ENCODE measurements at places on chromosomes 1 and 21.

DNA sequence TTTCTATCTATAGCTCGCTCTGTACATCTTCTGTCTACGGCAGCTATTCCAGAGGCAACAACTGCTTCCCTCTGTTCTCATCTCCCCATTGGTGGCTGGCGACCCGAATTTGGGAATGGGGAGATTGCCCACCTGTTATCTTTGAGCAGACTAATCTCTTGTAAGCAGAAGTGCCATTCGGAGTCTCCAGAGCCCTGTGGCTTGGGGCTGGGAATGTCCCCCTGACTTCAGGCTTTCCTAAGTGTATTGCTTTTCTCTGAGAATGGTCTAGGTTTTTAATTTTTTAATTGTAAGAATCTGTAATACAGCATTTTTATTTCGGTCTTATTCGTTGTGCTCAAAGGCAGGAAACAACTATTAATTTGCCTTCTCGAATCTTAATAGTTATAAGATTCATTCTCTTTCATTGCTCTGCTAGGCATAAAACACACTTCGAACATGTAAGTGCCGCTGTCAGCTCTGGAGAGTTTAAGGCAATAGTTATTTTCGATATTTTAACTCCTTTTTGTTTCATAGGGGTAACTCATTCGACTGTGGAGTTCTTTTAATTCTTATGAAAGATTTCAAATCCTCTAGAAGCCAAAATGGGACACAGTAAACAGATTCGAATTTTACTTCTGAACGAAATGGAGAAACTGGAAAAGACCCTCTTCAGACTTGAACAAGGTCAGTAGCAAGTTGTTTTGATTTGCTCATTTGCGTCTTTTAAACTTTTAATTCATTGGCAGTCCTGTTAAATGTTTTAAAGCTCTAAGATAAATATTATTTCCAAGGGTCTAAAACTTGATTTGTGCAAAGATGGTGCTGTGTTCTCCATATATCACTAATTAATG is 514 bp downstream of the AGL start:
- DNase-seq, result no peak

DNA sequence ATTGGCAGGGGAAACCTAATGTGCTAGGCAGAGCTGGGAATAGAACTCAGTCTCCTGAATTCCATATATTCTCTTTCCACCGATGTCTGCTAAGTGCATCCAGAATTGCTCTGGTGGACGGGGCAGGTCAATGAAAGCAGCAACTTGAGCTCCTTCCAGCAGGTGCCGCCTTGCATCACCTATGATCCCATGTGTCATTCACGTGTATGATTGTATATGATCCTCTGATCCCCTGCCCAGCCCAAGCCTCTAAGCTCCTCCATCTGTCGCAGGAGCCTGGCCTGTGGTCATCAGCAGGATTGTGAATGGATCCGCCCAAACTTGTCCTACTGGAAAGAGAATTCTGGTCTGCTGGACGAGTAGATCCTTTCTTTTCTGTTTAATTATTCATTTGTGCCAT is 13.1 kb downstream of the ACTA1 start:
- DNase-seq, result no peak

DNA sequence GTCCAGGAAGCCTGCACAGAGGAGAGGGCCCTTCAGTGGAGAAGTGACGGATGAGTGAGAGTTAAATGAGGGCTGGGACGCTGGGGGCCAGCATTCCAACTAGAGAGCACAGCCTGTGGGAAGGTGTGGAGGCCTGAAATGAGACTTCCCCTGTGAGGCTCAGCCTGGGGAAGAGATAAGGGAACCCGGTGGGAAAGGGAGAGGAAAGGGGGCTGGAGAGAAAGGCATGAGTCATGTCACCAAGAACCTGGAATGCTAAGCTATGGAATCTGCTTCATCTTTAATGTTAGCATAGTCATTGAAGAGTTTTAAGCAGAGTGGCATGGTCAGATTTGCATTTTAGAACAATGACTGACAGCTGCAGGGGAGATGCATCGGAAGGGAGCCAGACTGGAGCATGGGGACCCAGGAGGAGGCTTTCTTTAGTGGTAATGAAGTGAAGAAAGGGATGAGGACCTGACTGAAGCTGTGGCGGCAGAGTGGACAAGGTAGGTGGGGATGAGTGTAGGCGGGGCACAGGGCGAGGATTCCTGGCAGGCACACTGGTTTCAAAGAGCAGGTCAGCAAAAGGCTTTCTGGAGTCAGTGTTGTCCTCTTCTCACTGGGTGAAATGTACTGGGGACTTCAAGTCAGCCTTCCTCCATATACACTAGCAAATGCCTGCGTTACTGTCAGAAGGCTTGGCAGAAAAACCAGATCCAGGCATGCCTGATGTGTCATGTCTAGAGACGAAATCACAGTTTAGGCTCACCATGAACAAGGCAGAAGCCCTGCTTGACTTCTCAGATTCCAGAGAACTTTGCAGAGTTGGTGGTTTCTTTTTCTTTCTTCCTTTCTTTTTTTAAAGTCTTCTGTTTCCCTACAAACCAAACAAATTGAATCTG is 8.0 kb downstream of the RGL1 start:
- DNase-seq, result no peak

GRCh38 chr21:15703932-15704331 is 25.9 kb upstream of the USP25 start:
- no peak for DNase-seq

GRCh38 chr1:145849356-145850160 is 4.1 kb downstream of the NUDT17 start:
- DNase-seq, result no peak

- no peak for DNase-seq
These were observed 41.7 kb downstream of the EVI5 start for GRCh38 chr1:92743221-92743620.

DNA sequence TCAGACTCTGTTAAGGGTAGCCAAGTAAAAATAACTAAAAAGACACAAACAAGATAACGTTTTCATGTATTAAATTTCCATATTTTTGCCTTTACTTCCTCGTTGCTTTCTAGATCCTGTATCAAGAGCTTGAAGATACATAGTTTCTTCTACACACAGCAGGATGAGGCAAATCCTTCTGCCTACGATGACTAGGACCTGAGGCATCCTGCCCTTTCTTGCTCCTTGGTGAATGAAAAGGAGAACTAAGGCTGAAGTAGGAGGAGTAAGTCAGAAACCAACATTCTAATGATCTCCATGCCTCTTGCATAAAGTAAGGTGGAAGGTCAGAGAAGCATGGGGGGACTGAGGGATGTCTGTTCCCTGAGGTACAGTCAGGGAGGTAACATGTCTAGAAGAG is 102.6 kb downstream of the GPATCH2 start:
- no peak for DNase-seq

DNA sequence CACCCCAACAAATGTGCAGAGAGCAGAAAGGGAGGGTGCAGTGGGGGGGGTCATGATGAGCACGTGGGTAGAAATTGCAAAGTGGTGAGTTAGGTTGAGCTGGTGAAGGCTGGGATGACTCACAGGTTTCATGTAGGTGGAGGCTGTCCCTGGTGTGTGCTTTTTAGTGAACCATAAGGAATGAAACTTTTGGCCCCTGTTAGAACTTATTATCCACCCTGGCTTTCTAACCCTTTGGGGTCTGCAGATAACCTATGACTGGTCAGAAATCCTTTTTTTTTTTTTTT is 46.9 kb downstream of the DOP1B start:
- DNase-seq, result no peak

- DNase-seq, result no peak
These were observed 84.8 kb downstream of the NPHP4 start for GRCh38 chr1:5907386-5907785.

GRCh38 chr1:100034470-100034869 is 64.7 kb downstream of the SLC35A3 start:
- DNase-seq, result no peak

DNA sequence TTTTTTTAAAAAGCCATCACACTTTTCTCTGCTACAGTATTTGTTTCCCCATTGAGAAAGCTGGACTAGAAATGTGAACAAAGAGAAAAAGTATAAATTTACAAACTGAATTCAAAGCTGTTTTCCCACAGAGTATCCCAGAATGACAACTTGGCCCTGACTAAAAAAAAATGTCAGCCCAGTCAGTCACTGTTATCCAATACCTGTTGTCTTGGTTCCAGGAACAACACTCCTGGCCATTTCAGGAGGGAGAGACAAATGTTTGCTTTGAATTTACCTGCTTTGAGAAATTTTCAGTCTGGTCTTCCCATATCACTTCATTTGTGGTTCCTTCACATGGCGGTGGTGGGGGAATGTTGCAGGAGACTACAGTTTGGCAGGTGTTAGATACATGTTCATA is 46.2 kb downstream of the COLGALT2 start:
- DNase-seq, result no peak

- DNase-seq, result no peak
These were observed 244.8 kb upstream of the VAMP3 start for GRCh38 chr1:7526196-7526866.

- DNase-seq, result no peak
These were observed 326.1 kb downstream of the MRPL39 start for GRCh38 chr21:25281134-25281533.

GRCh38 chr1:231338270-231339128 is at the start of gene SPRTN:
Gene SPRTN (plus strand): TSS chr1:231338293. CDS start chr1:231338384, 91 bp downstream.
- DNase-seq, result no peak

- no peak for DNase-seq
These were observed 363.0 kb upstream of the DUSP10 start for GRCh38 chr1:222104694-222105392.

- DNase-seq, result no peak
These were observed 13.2 kb downstream of the MYBPH start for GRCh38 chr1:203162403-203162802.

- DNase-seq, result peak; percentile 82
These were observed 17.0 kb upstream of the CD2 start for GRCh38 chr1:116737020-116737854.

DNA sequence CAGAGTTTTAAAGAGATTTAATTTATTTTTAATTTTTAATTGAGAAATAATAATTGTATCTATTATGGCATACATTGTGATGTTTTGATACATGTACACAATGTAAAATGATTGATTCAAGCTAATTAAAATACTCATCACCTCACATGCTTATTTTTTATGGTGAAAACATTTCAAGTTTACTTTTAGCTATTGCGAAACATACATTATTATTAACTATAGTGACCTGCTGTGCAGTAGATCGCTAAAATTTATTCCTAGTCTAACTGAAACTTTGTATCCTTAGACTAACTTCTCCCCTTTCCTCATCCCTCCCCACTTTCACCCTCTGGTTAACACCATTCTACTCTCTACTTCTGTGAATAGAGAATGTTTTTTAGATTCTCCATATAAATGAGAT is 191.6 kb downstream of the DNAH14 start:
- no peak for DNase-seq

- DNase-seq, result no peak
These were observed 5.4 kb downstream of the NEK7 start for GRCh38 chr1:198162091-198162767.

DNA sequence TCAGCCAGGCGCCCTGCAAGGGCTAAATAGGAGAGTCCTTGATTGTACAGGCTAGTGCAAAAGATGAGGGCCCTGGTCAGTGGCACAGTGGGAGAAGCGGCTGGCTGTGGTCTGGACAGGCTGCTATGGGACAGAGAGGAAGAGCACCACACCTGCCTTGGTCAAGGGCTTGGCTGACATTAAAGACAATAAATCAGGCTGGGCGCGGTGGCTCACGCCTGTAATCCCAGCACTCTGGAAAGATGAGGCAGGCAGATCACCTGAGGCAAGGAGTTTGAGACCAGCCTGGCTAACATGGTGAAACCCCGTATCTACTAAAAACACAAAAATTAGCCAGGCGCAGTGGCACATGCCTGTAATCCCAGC is 62.9 kb downstream of the NID1 start:
- no peak for DNase-seq
